Activated naive CD8-positive, alpha-beta T cell treated with anti-CD3 and anti-CD28 coated beads for 36 hours (primary cell): ENCODE measurements at places on chromosomes 3 and 15. TPM values are rescaled to one million over a fixed set of nuclear protein-coding genes. Genes with fewer than 3 reads are reported as not detected.

DNA sequence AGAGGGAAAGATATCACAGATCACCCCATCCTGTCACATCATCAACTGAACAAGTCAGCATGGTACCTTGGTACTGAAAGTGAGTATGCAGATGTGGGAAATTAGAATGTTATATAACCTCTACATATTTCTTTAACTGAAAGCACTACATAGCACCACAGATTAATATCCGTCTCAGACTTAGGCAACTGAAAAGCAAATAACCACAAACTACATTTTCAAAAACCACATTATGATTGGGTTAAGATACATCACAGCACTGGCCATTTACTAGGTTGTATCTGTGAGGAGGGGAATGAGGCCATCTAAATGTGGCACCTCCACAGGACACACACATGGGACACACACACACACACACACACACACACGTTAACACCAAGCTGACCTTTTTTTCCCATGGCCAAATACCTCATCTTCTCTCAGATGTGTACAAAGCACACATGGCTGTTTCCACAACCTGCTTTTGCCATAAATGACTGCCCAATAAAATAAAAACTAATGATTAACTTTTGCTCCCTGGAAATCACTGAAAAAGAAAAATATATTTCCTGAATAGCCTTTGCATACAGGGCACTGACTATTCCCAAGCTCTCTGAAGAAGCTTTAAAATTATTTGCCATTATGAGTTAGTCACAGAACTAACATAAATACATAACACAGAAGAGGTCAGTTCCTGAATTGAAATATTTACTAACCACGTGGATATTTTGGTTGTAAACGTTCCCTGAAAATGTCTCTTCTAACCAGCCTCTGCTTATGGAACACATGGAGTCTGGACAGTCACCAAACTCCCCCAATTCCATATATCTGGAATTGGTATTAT, 60.1 kb downstream of the SUMF1 start:
- DNase-seq: no peak

GRCh38 chr3:170772175-170772574, 97.8 kb downstream of the RPL22L1 start:
- DNase-seq: no peak

DNA sequence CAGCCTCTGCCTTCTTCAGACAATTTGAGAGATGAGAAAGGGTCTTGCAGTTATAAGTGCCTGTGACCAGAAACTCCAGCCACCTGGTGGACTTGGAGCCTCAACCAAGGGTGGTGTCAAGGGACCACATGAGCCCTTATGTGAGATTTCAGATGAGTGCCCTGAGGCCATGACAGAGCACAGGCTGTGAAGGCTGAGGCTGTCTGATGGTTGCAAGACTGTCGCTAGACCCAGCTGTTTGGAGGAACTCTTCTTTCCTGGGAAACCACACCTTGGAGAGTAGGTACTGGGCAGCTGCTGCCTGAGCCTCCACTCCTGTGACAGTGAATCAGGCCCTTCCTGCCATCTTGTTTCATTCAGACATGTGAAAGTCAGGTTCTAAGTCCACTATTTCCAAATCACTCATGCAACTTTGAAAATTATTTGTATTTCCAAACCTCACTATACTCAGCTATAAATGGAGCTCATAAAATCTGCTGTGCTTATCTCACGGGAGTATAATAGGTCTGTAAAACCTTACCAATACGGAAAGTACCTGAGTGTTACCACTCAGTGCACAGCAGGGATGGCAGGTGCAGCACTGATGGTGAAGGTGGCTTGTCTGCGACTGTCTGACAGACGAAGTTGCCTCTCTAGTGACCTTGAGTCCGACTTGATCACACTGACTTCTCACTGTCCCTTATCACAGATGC, 99.4 kb downstream of the RPL39L start:
- no peak for DNase-seq

The TRH gene
- not detected for total RNA-seq

DNA sequence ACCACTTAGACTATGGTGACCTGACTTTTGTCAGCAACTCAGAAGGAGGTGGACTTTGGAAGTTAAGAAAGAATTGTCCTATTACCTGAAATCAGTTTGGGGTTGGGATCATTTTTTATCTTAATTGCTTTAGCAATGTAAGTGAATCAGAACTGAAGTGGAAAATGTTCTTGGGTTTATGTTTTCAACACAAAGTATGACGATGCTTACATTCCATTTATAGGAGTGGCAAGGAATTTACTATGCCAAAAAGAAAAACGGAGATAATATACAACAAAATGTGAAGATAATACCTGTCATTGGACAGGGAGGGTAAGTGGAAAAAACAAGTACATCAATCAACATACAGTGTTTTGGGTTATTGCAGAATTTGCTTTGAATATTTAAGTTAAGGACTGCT, 116.1 kb downstream of the PDE8A start:
- no peak for DNase-seq

DNA sequence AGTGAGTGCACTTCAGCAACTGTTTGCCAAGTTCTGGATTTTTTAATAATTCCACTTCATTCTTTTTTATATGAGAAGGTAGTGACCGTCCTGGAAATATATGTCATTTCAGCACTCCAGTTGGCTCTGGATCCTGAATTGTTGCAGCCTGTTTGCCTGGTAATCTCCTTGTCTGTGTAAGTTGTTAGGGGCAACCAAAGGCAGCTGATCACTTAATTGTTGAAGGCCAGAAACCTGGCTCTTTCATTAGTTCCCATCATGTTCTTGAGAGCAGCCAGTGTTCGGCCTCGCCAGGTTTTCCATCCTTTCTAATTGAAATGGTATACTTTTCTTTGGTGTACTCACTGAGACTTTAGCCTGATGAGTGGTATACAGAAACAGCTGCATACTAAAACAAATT, 168.6 kb downstream of the SOX2 start:
- DNase-seq: no peak

DNA sequence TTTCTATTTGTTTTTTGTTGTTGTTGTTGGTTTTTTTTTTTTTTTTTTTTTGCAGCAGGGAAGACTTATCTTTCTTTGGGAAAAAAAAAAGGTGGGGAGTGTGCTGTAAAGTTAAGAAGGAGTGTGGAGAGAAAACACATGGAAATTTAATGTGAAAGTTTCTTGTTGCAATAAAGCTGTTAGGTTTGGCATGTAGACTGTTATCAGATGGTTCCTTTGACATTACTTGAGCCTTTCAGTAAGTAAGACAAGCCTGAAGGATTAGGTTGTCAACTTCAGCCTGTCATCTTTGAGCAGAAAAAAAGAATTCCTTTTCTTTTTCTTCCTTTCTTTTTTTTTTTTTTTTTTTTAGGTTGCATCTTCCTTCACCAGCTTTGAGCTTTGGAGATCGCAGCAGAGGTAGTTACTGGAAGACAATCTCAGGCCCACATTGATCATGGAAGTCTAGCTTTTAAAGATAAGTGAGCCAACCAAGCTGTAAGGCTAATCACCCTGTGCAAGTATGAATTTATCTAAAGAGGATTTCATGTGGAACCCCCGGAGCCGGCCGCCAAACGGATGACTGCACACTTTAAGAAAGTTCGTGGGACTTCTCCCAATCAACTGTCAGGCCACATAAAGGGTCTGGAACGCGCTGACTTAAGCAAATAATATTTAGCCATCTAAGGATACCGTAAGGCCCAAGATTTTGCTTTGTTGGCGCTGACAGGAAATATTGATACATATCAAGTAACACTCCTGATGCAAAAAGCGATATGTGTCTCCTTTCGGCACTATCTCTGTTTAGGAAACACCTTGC, 1040.1 kb upstream of the NR2F2 start:
- DNase-seq: no peak

DNA sequence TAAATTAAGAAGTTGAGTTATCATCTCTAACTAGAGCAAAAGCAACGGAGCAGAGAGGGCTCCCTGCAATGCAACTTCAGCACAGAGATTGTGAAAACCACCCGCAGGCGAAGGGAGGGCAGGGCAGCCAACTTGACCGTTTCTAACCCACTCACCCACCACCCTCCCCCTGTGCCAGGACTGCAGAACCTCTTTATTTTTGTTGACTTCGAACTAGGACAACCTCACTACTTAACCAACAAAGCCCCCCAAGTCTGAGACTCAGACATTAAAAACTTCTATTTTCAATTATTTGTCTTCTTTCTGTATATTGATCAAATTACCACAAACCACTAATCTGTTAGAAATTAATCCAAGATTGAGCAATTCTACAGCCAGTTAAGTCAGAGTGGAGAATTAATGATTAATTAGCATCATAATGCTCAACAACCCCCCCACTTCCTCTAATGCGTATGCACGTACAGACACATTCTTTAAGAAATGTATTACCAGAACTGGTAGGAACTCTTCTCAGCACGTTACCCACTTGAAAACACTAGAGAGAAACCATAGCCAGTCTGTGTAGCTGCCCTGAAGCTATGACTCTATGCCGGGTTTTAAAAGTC, 2.0 kb downstream of the MGLL start:
- DNase-seq: no peak

The TRAT1 gene
- 15.2 TPM for total RNA-seq

DNA sequence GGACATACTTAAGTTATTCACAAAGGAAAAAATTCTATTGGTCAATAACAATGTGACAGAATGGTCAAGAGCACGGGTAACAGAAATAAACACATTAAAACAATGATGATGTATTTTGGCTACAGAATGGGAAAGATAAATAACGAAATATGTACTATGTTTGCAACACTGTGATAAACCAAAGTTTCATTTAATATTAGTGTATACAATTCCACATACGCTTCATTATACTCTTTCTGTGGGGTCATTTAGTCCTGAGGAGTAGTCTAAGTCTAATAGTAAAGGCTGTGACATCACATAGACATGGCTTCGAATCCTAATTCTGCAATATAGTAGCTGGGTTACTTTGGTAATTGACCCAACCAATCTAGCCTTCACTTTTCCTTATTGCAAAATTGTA, 408.3 kb downstream of the MCTP2 start:
- no peak for DNase-seq

The SCN5A gene
- total RNA-seq: 1.3 TPM

DNA sequence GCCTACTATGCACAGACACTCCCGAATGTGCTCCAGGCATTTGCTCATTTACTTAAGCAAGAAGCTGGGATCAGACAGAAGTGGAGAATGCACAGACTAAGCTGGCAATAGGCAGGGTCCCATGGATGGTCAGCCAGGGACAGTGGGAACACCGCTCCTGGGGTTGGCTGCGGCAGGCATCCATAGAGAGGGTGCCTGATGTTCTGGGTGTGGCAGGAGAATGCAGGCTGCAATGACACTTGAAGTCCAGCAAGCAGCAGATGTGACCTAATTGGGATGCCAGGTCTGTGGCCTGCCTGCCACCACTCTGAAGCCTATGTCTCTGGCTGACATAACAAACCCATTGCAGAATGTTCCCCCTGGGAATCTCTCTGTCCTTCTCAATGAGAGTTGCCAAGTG, 40.2 kb upstream of the SLC6A11 start:
- DNase-seq: no peak

- no peak for DNase-seq
These were observed 218.1 kb downstream of the NSUN3 start for GRCh38 chr3:94280958-94281357.

GRCh38 chr3:138199851-138200250, 12.8 kb downstream of the ARMC8 start:
- DNase-seq: no peak

The WWTR1 gene
- 0.16 TPM for total RNA-seq

The CCR2 gene
- not detected for total RNA-seq

The IL20RB gene
- 2.0 TPM for total RNA-seq

The SI gene
- not detected for total RNA-seq

The ZPLD1 gene
- total RNA-seq: not detected

GRCh38 chr3:63207066-63207590, 71.0 kb upstream of the SYNPR start:
- DNase-seq: no peak

- no peak for DNase-seq
These were observed 491.8 kb upstream of the TBL1XR1 start for GRCh38 chr3:177689077-177689476.

GRCh38 chr3:177051411-177051810, 145.9 kb downstream of the TBL1XR1 start:
- no peak for DNase-seq

DNA sequence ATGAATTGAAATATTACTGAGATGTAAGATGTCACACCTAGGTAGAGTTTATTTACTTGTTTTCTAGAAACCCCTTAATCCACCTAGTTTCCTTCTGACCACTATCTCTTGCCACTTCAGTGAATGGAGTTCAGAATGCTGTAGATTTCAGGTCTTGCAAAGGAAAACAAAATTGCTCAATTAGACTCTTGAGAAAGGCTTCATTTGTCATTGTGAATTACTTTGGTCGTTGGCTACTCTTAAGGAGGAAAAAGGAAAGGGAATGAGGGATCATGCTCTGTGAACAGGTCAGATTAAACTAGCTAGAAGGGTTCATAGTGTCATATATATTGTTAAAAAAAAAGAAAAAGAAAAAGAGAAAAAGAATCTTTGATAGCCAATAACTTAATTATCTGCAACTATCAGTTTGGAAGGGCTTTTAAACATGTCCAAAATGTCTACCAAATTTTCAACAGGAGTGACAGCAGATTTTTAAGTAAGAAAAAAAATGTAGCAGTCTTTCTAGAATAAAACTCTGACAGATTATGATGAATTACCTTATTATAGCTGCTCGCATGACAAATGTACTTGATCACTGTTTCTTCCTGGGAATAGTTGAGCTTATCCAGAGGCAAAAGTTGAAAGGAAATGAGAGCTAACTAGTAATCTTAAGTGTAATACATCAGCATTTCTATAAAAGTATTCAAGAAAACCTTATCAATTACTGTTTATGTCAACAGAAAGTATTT, 543.5 kb downstream of the CADM2 start:
- no peak for DNase-seq

The ALG3 gene
- 52.3 TPM for total RNA-seq

GRCh38 chr15:57696146-57696545, 10.4 kb upstream of the POLR2M start:
- no peak for DNase-seq

GRCh38 chr3:186476541-186476940, 67.6 kb downstream of the CRYGS start:
- DNase-seq: no peak

- DNase-seq: no peak
These were observed 360.5 kb downstream of the RSL24D1 start for GRCh38 chr15:54836052-54836795.

The IQCF5 gene
- total RNA-seq: not detected

The SPTSSB gene
- not detected for total RNA-seq

DNA sequence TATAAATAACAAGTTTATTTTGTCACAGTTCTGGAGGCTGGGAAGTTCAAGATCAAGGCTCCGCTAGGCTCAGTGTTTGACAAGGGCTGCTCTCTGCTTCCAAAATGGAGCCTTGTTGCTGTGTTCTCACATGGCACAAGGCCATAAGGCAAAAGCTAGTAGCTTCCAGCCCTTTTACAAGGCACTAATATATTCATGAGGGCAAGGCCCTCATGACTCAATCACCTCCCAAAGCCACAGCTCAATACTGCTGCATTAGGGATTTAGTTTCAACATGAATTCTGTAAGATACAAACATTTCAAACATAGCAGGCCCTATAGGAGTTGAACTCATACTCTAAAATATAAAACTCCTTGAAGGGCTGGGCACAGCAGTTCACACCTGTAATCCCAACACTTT, 30.2 kb downstream of the ZBTB11 start:
- no peak for DNase-seq

GRCh38 chr3:11602886-11603527, 40.7 kb downstream of the VGLL4 start:
- DNase-seq: no peak

- no peak for DNase-seq
These were observed 76.1 kb upstream of the MAP4 start for GRCh38 chr3:48092270-48092669.

The THRB gene
- total RNA-seq: not detected

The CAMP gene
- not detected for total RNA-seq

The A4GNT gene
- total RNA-seq: not detected

The ADAMTS7 gene
- total RNA-seq: 0.21 TPM
